Stimulated activated CD8-positive, alpha-beta memory T cell treated with anti-CD3 and anti-CD28 coated beads, Interleukin-7, amount 100 ng/mL, for 24 hours (primary cell): ENCODE measurements at places on chromosomes 2 and 18.

DNA sequence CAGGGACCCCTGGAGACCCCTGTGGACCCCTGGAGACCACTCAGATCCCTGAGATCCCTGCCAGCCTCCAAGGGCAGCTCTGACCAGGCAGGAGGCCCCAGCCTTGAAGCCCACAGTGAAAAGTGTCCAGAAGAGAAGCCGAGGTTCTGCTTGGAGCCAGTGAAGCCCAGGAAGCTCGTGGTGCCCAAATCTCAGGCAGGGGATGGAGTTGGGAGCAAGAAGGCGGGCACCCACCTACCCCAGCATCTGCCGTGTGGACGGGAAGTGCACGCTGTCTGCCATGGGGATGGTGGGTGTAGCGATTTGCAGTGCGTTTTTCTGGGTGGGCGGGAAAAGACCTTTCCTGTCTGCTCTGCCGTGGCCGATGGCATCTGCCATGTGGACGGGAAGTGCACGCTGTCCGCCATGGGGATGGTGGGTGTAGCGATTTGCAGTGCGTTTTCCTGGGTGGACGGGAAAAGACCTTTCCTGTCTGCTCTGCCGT, 120.6 kb upstream of the CTDP1 start:
- DNase-seq = no peak

DNA sequence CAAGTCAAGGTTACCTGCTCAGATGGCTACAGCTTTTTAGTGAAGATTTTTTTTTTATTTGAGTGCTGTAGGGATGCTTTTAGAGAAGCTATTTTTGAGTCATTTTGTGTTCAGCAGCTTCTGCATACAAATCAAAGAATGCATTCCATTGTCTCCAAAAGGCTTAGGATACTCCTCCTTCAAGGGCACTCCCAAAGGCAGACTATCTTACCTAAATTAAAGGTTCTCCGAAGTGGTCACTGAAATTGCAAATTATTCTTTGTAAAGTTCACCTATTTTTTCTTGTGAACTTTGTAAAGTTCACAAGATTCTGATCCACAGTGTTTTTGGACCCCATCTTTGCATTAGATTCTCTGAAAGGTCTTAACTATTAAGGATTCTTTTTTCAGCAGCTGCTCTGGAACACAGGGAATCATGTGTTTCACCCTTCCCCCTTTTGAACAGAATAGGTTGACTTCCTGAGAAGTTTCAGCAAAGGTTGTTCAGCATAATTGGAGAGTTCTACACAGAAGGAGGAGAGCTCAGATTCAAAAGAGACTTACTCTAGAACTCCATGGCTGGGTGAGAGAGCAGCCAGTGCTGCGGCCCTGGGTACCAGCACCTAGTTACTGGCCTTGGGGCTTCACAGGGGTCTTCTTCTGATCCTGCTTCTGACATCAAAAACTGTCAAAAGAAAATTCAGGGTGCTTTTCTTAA, 14.5 kb downstream of the CLIP4 start:
- no peak for DNase-seq

DNA sequence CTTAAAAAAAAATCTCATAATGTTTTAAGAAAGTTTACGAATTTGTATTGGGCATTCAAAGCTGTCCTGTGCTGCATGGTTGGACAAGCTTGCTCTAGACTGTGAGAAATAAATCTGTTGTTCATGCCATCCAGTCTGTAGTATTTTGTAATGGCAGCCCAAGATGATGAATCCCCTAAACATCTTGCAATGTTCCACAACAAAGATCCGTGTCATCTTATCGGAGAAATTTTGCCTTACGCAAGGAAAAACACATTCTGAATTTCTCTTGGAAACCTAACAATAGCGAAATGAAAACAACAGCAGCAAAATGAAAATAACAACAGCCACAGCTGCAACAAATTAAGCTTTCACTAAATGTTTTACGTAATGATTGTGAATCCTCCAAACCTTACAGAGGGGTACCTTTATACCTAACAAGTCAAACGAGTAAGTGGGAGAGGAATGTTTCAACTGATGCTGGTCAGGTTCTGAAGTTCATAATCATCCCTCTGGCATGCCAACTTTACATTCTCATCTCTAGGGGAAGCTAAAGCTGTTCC, 76.1 kb upstream of the RNU4ATAC start:
- DNase-seq = no peak

DNA sequence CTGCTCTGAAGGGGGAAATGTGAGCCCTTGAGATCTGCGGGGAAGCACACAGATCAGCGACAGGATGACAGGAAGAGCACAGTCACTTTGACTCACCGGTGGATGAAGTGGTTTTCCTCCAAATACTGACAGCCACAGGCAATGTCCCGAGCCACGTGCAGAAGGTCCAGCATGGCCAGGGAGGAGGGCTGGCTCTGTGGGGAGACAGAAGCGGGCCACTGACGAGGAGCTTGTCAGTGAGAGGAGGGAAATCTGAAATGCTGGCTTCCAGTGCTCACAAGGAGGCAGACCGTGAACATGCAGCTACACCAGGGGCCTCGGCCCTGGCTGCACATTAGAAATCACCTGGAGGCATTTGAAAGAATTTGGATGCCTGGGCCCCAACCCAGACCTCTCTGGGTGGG, 98.7 kb downstream of the CLIP4 start:
- DNase-seq = no peak

- DNase-seq = no peak
Observed at GRCh38 chr2:201779901-201780673, 646 bp downstream of the ALS2 start.

DNA sequence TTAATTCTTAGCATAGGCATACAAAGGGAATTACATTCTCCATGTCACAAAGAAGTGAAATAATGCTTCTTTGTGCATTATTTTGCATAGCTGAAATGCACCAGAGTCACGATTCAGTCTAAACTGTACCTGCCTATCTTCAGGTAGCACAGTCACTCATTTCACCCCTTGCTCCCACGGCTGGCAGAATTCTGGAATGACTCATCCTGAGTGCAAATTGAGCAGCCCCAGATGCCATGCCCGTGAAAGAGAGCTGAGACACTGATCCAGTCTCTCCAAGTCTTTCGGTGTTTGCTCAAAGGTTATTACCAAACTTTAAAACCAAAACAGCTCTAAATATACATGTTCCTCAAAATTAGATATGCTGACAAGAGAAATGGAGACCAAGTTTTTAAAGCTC, 168.3 kb upstream of the POU3F3 start:
- DNase-seq = no peak

- no peak for DNase-seq
Observed at GRCh38 chr18:3027370-3027891, 14.5 kb upstream of the LPIN2 start.

DNA sequence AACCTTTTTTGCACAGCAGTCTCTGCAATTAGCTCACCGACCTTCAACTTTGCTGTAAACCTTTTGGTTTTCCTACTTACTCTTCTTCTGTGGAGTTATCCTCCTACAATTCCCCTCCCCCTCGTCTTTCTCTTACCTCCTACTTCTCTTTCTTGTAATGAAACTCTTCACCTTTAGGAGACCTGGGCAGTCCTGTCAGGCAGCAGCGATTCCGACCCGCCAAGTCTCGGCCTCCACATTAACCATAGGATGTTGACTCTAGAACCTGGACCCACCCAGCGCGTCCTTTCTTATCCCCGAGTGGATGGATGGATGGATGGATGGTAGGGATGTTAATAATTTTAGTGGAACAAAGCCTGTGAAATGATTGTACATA, 8.3 kb downstream of the TBR1 start:
- no peak for DNase-seq

- no peak for DNase-seq
Observed at GRCh38 chr2:61623747-61624146, 85.6 kb upstream of the XPO1 start.

- no peak for DNase-seq
Observed at GRCh38 chr2:71173096-71173495, 42.7 kb downstream of the MPHOSPH10 start.

DNA sequence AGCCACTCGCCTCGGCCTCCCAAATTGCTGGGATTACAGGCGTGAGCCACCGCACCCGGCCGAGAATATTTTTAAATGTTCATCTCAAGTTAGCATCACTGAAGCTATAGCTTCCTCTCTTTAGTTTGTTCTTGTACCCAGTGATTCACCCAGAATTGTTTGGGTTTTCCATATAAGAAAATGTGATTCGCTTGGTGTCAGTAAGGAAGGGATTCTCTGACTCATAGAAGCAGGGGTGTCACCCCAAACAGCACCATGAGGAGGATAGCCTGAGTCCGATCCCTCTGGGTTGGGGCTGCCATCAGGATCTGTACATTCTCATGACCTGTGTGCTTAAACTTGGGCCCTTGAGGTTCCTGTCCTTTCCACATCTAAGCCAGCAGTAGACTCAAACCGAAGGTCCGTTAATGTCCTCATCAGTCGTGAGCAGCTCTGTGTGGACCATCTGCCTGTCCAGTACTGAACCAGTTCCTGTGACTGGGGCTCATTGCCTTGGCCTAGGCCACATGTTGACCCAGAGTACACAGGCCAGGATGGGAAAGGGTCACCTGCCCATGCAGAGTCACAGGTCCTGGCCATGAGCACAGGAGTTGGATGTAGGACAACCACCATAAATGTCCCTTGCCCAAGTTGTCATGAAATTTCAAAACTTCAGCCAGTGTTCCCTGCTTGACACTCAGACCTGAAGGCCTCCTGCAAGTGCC, 311.9 kb downstream of the GBX2 start:
- no peak for DNase-seq

GRCh38 chr18:53093636-53094035, 753.6 kb downstream of the DCC start:
- no peak for DNase-seq

DNA sequence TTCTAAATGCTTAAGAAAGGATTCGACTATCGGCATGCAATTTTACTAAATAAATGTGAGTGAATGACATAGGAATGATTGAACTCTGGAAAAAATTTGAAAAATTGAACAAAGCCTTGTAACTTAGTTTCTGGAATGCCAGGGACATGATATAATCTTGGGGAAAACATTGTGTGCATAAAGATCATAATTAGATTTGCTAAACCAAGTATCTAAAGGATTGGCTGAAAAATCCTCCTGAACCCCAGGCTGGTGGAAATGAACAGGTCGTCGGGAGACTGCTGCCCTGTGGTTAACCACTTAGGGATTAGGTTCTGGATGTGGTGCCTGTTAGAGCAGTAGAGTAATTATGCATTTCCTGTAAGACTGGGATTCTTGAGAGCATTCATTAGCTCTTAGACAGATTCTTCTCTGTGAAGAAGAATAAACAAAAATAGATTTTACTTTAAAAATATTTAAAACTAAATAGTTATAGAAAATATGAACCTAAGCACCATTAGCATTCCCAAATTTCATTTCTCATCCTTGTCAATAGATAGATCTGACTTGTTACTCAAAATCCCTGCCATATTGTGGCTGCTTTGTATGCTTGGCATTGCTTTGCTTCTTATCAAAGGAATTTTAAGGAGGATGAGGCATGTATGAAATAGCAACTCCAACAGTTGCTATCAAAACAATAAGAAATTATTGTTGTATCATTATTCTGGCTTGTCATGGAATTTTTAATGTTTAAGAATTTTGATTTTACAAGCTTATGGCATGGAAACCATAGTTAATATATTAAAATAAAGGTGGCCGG, 55.9 kb downstream of the LYPD6B start:
- no peak for DNase-seq

DNA sequence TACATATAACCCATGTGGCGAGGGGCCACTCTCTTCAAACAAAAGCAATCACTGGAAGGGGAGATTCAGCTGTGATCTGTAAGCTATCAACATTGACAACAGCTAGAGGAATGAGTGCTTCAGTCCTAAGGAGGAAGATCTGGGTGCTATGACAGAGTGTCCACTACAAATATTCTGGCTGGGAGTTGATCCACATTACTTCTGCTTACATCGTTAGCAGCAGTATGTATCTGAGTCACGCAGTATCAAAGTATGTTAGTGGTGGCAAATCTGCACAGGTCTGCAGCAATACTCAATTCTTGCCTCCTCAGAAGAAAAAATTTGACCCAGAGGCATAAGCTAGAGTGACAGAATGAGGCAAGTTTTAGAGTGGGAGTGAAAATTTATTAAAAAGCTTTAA, 267.0 kb downstream of the PTH2R start:
- DNase-seq = no peak

GRCh38 chr2:183543731-183544130, 419.5 kb downstream of the NUP35 start:
- no peak for DNase-seq

- no peak for DNase-seq
Observed at GRCh38 chr2:217283460-217283859, 423.6 kb upstream of the TNP1 start.

- DNase-seq = no peak
Observed at GRCh38 chr2:9300829-9301453, 94.3 kb downstream of the ASAP2 start.

DNA sequence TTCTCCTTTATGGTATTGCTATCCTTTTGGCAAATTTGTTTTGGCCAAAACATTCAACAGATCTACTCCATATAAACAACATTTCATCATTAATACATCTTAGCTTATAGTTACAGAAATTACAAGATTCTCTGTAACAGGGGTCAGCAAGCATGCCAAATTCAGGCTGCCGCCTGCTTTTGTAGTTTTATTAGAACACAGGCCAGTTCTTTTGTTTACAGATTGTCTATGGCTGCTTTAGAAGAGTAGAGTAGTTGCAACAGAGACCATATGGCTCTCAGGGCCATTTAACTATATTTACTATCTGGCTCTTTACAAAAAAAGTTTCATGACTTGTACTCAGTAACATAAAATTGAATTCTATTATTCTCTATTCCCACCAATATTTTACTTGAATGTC, 53.9 kb downstream of the LNPK start:
- DNase-seq = no peak

GRCh38 chr2:98540536-98540935, 67.8 kb downstream of the COA5 start:
- no peak for DNase-seq

GRCh38 chr2:156405586-156405985, 30.6 kb upstream of the GPD2 start:
- DNase-seq = no peak

DNA sequence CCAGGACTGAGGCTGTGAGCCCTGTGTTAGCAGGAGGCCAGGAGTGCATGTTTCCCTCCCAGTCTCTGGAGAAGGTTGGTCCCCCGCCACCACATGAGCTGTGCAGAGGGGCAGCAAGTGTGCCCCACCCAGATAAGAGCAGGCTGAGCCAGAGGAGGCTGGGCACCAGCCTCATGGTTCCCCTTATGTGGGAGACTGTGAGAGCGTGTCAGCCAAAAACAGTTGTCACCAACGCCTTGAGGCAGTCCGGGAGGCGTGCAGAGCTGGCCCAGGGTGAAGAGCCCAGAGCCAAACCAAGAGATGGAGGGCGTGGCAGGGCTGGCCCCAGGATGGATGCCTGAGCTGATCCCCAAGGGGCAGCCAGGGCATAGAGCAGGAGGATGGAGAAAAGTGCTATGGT, 128.7 kb upstream of the GLI2 start:
- no peak for DNase-seq

GRCh38 chr2:120344214-120344975, 1.5 kb upstream of the INHBB start:
- no peak for DNase-seq

DNA sequence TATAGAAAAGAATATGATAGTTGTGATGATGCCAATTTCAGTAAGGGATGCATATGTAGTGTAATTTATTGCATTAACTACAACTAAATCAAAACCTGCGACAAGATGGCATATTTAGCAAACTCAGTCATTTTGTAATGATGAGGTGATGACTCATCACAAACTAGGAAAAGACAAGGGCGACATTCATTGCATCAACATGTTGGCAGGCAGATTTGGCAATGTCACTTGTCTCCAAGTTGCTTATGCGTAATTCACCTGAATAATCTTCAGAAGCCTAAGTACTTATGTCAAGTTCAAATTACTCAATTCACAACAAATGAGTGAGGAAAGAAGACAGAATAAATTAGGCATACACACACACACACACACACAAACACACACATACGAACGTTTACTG, 273.2 kb upstream of the RGPD4 start:
- no peak for DNase-seq

GRCh38 chr2:204299766-204300165, 245.5 kb upstream of the PARD3B start:
- DNase-seq = no peak
